Activated CD4-positive, alpha-beta memory T cell treated with anti-CD3 and anti-CD28 coated beads, Interleukin-2, amount 10 ng/mL, durations not matched to agents 7 days and 5 days (primary cell): ENCODE measurements at places on chromosomes 11 and 22. TPM values are rescaled to one million over a fixed set of nuclear protein-coding genes. Genes with fewer than 3 reads are reported as not detected.

- H3K4me3 ChIP-seq: no peak overlapping the region
- DNase-seq: no peak
- peaks cover 33% of the 10 kb centered on the region for H3K27me3 ChIP-seq
- no peaks in the 10 kb centered on the region for H3K36me3 ChIP-seq
Observed at GRCh38 chr11:113615773-113616172, 90.3 kb downstream of the TMPRSS5 start.

DNA sequence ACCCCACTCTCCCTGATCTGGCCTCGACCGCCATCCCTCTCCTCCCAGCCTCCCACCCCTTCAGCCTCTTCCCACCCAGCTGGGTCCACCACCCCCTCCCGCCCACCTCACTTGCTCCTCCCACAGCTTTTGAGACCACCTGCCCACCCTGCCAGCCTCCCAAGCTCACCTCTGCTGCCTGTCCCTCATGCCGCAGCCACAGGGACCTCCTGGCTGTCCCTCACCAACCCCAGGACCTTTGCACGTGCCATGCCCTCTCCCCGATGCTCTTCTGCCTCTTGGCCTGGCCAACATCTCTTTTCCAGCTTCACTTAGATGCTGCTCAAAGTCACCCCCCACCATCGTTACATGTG lies 6.5 kb downstream of the PNPLA5 start:
- H3K4me3 ChIP-seq: no peak overlapping the region
- no peak for DNase-seq
- no peaks in the 10 kb centered on the region for H3K4me1 ChIP-seq
- peaks cover 20% of the 10 kb centered on the region for H3K27me3 ChIP-seq

GRCh38 chr11:119493712-119494111 lies 70.7 kb upstream of the THY1 start:
- H3K4me3 ChIP-seq: no peak overlapping the region
- H3K4me1 ChIP-seq: no peaks in the 10 kb centered on the region
- no peaks in the 10 kb centered on the region for H3K36me3 ChIP-seq
- peak; percentile 26 for DNase-seq

DNA sequence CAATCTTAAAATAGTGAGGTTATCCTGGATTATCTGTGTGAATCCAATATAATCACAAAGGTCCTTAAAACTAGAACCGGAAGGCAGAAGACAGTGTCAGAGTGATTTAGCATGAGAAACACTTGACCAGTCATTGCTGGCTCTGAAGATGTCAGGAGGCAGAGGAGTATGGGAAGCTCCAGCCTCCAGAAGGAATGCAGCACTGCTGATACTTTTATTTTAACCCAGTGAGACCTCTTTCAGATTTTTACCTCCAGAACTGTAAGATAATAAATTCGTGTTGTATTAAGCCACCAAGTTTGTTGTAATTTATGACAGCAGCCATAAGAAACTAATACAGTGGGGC lies 134.4 kb upstream of the ZC3H12C start:
- no peak overlapping the region for H3K27ac ChIP-seq
- no peak for DNase-seq
- H3K36me3 ChIP-seq: no peaks in the 10 kb centered on the region
- H3K27me3 ChIP-seq: peaks cover 18% of the 10 kb centered on the region

DNA sequence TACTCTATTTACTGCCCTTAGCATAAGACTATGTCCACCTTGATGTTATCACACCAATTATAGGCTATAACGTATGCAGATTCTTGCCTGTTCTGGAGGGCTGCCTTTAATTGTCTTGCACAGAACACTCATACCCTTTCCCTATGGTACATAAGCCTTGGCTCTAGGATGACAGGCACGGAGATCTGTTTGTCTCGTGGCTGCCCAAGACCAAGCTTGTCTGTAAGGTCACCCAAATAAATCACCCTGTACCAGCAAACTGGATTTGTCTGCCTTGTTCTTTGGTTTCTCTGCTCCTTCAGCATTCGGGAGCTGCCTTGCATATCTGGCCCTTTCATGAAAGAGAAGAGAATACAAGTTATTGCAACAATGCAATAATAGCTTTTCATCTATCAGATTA lies 7.5 kb upstream of the TSGA10IP start:
- DNase-seq: no peak
- H3K27ac ChIP-seq: no peak overlapping the region
- H3K4me3 ChIP-seq: no peak overlapping the region
- H3K36me3 ChIP-seq: no peaks in the 10 kb centered on the region
- H3K27me3 ChIP-seq: peaks cover 11% of the 10 kb centered on the region

DNA sequence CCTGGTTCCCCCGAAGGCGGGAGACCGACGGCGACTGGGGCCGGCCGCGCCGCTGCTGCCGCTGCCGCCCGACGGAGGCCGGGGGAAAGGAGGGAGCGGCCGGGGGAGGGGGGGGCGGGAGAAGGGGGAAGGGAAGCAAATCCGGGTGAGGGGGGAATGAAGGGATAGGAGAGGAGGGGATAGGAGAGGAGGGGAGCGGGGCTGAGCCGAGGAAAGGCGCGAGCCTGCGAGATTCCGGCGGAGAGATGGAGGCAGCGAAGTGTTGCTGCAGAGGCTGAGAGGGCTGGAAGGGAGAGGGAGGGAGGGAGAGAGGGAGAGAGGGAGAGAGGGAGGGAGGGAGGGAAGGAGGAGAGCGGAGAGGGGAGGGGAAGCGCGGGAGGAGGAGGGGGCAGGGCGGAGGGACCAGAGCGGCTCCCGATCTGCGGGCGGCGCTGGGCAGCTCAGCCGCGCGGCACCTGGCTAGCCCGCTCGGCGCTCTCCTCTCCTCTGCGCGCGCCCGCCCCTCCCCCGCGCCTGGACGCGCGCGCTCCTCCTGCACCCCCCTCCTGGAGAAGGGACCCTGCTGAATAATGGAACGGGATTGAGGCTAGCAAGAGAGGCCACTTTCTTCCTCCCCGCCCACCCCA lies 52.3 kb downstream of the SLC22A12 start:
- no peak for DNase-seq
- no peaks in the 10 kb centered on the region for H3K4me1 ChIP-seq
- H3K27ac ChIP-seq: no peak overlapping the region
- H3K36me3 ChIP-seq: no peaks in the 10 kb centered on the region
- H3K27me3 ChIP-seq: peaks cover 37% of the 10 kb centered on the region

DNA sequence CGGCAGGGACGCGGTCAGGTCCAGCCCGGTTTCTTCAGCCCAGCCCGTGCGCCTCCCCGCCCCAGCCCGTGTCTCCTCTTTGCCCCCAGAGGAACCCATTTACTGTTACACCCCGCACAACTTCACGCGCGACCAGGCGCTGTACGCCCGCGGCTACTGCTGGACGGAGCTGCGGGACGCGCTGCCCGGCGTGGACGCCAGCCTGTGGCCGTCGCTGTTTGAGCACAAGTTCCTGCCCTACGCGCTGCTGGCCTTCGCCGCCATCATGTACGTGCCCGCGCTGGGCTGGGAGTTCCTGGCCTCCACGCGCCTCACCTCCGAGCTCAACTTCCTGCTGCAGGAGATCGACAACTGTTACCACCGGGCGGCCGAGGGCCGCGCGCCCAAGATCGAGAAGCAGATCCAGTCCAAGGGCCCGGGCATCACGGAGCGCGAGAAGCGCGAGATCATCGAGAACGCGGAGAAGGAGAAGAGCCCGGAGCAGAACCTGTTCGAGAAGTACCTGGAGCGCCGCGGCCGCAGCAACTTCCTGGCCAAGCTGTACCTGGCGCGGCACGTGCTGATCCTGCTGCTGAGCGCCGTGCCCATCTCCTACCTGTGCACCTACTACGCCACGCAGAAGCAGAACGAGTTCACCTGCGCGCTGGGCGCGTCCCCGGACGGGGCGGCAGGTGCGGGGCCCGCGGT lies 6.5 kb downstream of the PANX2 start:
- H3K4me1 ChIP-seq: peaks cover 6% of the 10 kb centered on the region
- no peak overlapping the region for H3K27ac ChIP-seq
- no peak for DNase-seq
- H3K27me3 ChIP-seq: peaks cover 8% of the 10 kb centered on the region

DNA sequence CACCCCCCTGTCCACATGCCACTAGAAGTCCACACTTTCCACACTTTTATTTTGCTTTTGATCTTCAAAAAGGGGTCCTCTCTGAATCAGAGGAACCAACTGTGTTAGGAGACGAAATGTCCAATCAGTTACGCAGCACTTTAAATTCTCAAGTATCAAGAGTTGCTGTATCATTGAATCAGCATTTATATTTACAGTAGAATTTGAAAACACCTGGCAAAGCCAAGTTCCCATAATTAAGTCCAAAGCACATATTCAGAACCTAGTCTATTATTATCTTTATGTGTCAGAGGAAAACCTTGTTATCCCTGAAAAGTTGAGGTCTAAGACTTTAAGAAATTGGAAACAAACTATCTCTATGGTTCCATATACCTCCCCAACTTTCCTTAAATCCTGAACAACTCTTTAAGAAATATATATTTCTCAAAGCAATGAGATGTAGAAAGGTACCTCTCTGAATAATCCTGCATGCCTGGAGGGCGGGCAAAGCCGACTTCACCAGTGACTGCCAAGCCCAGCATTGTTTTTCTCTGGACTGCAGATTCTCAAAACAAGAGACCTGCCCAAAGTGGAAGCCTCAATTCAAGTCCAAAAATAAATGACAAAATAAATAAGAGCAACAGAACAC lies 75.9 kb upstream of the ARFGAP3 start:
- H3K27ac ChIP-seq: peak overlapping the region; percentile 45
- H3K4me1 ChIP-seq: peaks cover 52% of the 10 kb centered on the region
- H3K4me3 ChIP-seq: no peak overlapping the region
- no peak for DNase-seq

GRCh38 chr11:6251120-6251733 lies 8.4 kb upstream of the CCKBR start:
- no peaks in the 10 kb centered on the region for H3K4me1 ChIP-seq
- H3K4me3 ChIP-seq: no peak overlapping the region
- peaks cover 4% of the 10 kb centered on the region for H3K27me3 ChIP-seq
- peak; percentile 64 for DNase-seq

- no peaks in the 10 kb centered on the region for H3K36me3 ChIP-seq
- H3K27ac ChIP-seq: no peak overlapping the region
Observed at GRCh38 chr11:27965559-27965958, 142.4 kb downstream of the KIF18A start.

DNA sequence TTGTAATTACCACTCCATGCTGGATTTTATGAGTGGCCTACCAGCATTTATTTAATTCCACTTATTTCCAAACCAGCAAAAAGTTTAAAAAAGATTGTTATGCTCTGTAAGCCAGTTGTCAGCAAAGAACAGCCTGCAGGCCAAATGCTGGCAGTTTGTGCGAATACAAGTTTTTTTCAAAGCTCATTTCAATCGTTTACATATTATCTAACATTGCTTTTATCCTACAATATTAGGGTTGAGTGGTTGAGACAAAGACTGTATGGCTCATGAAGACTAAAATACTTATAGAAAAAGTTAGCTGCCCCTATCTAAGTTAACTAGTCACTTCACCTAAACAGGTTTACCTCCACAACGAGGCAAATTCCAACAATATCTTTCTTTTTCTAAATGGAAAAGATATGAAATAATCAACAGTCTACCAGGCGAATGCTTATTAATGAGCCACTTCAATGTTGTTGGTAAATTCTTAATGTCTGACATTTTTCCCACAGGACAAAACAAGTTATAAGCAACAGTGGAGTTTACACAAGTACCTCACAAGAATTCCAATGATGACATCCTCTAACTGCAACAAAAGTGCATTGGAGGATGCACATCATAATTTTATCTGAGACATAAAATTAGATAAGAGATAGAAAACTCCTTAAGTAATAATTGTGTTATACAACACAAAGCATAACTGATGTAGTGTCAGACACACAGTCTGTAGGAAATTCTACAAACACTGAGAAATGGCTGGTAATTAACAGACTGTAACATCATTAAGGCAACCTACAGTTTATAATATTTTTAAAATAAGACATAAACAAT lies 35.8 kb upstream of the POU2AF2 start:
- H3K27ac ChIP-seq: no peak overlapping the region
- H3K4me3 ChIP-seq: no peak overlapping the region
- no peak for DNase-seq
- H3K27me3 ChIP-seq: peaks cover 12% of the 10 kb centered on the region
- H3K4me1 ChIP-seq: peaks cover 14% of the 10 kb centered on the region

DNA sequence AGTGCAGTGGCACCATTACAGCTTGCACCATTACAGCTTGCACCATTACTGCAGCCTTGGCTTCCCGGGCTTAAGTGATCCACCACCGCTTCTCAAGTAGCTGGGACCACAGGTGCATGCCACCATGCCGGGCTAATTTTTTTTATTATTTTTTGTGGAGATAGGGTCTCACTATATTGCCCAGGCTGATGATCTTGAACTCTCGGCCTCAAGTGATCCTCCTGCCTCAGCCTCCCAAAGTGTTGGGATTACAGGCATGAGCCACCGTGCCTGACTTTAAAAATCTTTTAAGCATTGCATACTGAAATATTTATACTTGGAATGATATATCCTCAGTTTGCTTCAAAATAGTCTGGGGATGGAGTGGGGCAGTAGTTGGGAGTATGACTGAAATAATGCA lies 10.4 kb downstream of the PAFAH1B2 start:
- H3K27me3 ChIP-seq: no peaks in the 10 kb centered on the region
- H3K4me3 ChIP-seq: no peak overlapping the region
- H3K4me1 ChIP-seq: peaks cover 17% of the 10 kb centered on the region
- H3K36me3 ChIP-seq: peaks cover 46% of the 10 kb centered on the region
- no peak overlapping the region for H3K27ac ChIP-seq

DNA sequence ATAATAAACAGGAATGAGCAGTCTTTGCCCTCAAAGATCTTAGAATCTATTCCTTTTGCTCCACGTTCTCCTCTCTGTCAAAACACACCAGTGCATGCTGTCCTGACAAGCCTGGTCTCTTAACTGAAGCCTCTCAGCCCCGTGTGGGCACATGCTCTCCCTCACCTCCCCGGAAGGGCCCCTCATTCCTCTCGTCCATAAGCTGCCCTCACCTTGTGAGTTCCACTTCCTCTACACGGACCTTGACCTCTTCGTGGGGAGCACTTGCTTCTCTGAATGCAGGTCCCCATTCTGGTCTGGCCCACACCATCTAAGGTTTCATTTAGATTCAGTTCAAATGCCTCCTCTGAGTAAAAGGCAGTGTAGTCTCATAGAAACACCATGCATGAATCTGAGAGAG lies 412.3 kb upstream of the SYN3 start:
- no peaks in the 10 kb centered on the region for H3K4me1 ChIP-seq
- H3K4me3 ChIP-seq: no peak overlapping the region
- no peak overlapping the region for H3K27ac ChIP-seq
- H3K36me3 ChIP-seq: no peaks in the 10 kb centered on the region
- H3K27me3 ChIP-seq: no peaks in the 10 kb centered on the region

GRCh38 chr11:95095858-95096587 lies 6.4 kb downstream of the ENDOD1 start:
- DNase-seq: no peak
- peaks cover 65% of the 10 kb centered on the region for H3K4me1 ChIP-seq
- peak overlapping the region; percentile 68 for H3K27ac ChIP-seq
- H3K27me3 ChIP-seq: no peaks in the 10 kb centered on the region

Gene PRR5
- 22.6 TPM for total RNA-seq

Gene IFITM5
- not detected for total RNA-seq

Gene CPT1A
- total RNA-seq: 50.2 TPM

Gene SF3B2
- total RNA-seq: 241 TPM

Gene CALCA
- total RNA-seq: not detected

Gene NXPE4
- total RNA-seq: not detected

Gene GGT1
- 68.4 TPM for total RNA-seq

Gene SAA2
- total RNA-seq: not detected

Gene LRP5
- 13.5 TPM for total RNA-seq
